ENCODE measurements at places on chromosomes 4 and X. TPM values are rescaled to one million over a fixed set of nuclear protein-coding genes. Genes with fewer than 3 reads are reported as not detected.

DNA sequence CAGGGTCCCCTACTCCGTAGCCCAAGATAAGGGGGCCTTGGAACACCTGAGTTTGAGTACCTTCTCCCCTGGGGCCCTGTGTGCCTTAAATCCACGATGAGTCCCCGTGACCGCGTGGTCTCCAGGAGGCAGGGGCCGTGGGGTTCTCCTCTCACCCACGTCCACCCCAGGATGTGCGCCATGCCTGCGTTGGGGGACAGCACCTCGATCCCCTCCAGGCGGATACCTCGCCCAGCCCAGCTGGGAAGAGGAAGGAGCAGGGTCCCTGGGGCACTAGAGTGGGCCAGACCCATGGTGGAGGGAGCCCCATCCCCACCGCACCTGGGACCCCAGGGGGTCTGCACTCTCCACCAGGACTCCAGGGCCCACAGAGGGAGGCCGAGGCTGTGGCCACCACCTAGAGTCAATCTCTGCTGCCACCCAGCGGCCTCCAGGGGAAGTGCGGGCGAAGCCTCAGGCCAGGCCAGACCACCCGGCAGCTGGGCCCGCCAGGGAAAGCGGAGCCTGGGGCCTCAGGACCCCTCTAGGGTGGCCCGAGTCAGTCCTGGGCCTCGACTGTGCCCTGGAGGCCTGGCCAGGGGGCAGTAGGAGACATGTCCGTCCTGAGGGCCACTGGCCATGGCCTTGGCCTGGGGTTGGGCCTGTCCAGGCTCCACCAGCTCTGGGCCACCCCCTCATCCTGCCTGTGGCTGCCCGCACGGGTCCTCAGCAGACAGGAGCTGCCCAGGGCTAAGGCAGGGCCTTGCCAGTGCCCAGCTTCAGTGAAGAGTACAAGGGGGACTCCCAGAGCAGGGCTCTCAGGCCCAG, 55.0 kb downstream of the FAM53A start:
- peak; percentile 87 for DNase-seq

- no peak for DNase-seq
These were observed 30.2 kb downstream of the ZNF185 start for GRCh38 chrX:152927858-152928760.

- no peak for DNase-seq
These were observed 39.3 kb upstream of the SLC25A43 start for GRCh38 chrX:119359618-119360382.

GRCh38 chrX:12421918-12422317, 283.6 kb downstream of the FRMPD4 start:
- no peak for DNase-seq

DNA sequence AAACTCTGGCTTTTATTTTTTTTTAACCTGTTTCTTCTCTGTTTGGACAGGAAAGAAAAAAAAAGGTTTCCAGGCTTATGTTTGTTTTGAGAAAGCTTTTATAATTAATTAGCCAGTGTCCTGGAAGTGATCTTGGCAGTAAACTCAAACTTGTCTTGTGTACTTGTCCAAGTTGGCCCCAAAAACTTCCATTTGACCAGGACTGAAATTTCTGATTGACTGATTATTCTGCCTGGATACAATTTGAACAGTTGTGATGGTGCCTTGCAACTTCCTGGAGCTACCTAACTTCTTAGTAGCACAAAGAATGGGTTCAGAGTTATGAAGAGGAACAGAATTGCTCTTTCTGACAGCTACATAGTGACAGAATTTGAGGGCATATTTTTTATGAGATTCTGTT, 62.0 kb downstream of the SLC4A4 start:
- DNase-seq, result no peak

Gene TIGD4
- total RNA-seq, result 0.40 TPM

Gene ARMCX2
- total RNA-seq, result 43.5 TPM

- no peak for DNase-seq
These were observed 136.1 kb upstream of the MAP9 start for GRCh38 chr4:155512817-155513216.

Gene PNMA3
- 0.48 TPM for total RNA-seq

DNA sequence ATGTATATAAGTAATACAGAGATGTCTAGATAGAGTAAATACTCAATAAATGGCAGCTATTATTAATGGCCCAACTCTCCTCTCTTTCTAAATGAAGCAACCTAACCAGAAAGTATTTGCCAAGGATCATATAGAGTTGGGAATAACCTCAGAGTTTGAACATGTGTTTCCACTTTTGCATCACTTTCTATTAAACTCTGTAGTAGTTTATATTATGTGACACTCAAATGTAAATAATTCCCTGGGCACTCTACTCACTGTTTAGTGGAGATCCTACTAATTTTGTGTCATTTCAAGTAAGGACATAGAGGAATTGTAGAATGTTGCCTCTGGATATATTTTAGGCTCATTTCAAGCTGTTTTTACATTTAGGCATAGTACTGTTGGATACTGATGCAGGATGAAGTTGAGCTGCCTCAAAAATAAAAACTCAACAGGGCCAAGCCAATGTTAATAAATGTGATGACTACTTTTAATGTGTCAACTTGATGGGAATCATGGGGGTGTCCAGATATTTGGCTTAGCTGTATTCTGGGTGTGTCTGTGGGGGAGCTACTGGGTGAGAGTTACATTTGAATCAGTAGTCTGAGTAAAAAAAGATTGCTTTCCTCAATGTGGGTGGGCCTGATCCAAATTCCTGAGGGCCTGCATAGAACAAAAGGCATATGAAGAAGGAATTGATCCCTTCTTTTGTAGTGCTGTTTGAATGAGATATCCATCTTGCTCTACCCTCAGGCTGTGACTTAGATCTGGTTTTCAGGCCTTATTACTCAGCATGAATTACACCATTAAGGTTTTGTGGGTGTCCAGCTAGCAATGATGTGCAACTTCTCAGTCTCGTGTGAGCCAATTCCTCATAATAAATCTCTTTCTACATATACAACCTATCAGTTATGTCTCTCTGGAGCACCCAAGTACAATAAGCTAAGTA, 1368.2 kb downstream of the STIM2 start:
- DNase-seq, result no peak

DNA sequence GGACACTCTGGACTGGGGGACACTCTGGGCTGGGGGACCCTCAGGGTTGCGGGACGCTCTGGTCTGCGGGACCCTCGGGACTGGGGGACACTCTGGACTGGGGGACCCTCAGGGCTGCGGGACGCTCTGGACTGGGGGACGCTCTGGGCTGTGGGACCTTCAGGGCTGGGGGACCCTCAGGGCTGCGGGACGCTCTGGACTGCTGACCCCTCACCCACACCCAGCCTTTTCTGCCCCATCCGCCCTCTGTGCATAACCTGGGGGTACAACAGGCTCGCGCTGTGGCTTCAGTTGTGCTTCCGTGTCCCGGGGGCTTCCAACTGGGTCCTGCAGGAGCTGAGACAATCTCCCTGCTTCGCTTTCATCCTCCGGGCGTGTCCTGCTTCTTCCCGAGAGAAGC, 766.0 kb downstream of the TRIML1 start:
- DNase-seq, result no peak

DNA sequence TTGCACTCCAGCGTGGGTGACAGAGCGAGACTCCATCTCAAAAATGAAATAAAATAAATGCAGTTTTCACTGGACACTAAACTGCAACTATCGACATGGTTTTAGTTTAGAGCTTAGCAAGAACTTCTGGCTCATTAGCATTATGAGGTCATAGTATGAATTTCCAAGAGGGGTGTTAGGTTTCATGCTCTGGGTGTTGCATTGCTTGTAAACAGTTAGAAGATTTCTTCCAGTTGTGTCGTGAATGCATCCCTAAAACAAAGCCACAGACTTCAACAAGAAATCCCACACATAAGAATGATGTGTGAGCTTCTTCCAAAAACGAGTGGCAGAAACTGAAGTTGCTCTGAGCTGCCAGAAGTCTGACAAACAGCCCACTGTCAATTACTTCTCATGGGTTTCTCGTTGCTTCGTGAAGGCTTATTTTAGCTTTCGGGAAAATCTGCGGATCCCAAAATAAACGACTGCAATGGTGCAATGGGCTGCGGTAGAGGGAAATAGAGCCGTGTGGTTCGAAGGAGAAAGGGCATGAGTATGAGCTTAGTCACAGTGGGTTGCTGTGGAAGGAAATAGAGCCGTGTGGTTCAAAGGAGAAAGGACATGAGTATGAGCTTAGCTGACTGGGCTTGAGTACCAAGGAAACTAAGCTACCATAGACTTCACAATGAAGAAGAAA, 354.9 kb downstream of the DHRSX start:
- no peak for DNase-seq

Gene USP17L17
- not detected for total RNA-seq

Gene TNMD
- total RNA-seq, result 2.6 TPM

GRCh38 chr4:183081116-183081469, 18.0 kb upstream of the WWC2 start:
- DNase-seq, result no peak

DNA sequence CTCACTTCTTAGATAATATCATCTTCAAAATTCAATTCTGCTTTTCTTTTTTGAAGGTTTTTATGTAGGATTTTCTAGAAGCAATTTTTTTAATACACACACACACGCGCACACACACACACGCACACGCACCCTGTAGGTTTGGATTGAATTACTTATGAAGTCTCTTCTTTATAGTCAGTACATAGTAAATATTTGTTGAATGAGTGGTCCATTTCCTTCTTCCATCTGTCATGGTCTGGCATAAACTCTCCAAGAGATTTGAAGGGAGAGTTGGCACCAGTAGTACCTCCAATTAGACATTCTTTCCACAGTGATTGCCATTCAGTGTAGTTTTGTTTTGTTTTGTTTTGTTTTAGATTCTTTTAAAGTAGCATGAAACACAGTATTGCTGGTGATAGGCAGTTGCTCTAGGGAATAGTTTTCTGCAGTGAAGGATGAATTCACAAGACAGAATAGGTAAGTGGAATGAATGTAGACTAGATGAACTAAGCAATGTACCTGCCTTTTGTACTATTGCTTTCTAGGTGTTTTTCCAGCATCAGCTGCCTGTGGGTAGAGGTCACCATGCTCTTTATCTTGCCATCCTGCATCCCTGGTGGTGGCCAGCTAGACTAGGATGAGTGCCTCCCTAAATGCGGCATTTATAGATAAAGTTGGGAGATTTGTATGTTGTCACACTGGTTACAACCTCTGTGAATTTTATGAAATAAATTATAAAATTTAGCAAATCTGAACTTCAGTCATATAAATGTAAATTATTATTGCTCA, 20.5 kb downstream of the PDLIM5 start:
- no peak for DNase-seq

DNA sequence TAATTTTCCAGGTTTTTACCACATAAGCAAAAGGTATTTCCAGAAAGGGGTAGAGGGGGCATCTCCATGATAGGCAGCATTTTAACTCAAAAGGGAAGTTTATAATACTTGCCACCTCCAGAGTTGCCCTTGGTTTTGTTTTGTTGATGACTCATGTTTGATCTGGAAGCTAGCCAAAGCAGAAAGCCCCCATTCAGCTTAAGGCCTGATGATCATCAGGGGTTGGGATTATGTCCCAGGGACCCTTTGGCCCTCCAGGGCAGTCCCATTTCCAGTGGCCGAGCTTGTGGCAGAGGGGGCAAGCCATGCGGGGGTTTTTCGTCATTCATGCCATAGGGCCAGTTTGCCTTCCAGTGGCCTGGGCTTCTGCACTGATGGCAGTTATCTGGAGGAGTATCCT, 143.0 kb upstream of the PLAC1 start:
- no peak for DNase-seq

GRCh38 chr4:183989461-183989860, 84.4 kb downstream of the STOX2 start:
- no peak for DNase-seq
